Right renal pelvis (tissue), 4 donors: ENCODE measurements at places on chromosomes 1 and 21.

GRCh38 chr1:31488528-31488927 is 75.5 kb downstream of the SERINC2 start:
- DNase-seq = no peak

- no peak for DNase-seq
These were observed 25.0 kb downstream of the PBX1 start for GRCh38 chr1:164583835-164584539.

- no peak for DNase-seq
These were observed 1.0 kb downstream of the RNF220 start for GRCh38 chr1:44405798-44406736.

DNA sequence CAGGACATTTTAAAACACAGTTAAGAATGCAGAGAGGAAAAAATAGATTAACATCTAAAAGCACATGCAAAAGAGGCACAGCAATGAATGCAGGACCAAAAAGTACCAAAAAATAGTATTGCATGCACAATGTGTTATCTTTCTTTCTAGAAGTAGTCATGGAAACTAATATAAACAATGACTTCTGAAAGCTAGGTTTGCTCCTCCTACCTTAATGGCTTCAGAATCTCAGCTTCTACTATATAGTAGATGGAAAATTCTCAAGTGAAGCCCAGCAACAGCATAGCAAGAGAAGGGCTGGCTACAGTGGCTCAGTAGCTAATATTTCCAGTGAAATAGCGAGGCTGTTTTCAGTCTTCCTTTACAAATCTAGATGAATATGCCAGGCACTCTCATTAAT is 125.1 kb downstream of the CRB1 start:
- DNase-seq = no peak

DNA sequence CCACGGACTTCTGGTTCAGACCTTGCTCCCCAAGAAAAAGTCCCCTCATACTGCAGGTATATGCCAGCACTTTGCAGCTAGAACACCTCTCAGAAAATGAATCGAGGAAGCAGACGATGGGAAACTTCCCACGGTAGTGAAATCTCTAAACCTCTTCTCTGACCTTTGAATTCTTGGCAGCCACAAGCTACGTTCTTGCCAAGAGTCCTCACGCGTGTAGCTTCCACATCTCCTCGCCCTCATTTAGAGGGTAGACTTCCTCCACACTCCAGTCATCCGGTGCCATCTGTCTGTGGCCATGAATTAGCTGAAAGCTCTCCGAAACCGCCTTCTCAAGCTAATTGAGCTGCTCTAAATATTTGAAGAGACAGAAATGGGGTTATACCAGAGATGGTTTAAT is 127.8 kb downstream of the RGS7 start:
- DNase-seq = no peak
